Stimulated activated CD4-positive, alpha-beta T cell treated with anti-CD3 and anti-CD28 coated beads, Interleukin-12 subunit alpha, Interleukin-12 subunit beta, amount 100 ng/mL, for 4 hours (primary cell): ENCODE measurements at places on chromosomes 3 and 15.

- no peak for DNase-seq
These were observed 492.6 kb downstream of the SQOR start for GRCh38 chr15:46127361-46127874.

GRCh38 chr15:38068626-38069391 is 134.4 kb downstream of the TMCO5A start:
- no peak for DNase-seq

GRCh38 chr3:181316482-181316881 is 326.9 kb upstream of the DNAJC19 start:
- no peak for DNase-seq

DNA sequence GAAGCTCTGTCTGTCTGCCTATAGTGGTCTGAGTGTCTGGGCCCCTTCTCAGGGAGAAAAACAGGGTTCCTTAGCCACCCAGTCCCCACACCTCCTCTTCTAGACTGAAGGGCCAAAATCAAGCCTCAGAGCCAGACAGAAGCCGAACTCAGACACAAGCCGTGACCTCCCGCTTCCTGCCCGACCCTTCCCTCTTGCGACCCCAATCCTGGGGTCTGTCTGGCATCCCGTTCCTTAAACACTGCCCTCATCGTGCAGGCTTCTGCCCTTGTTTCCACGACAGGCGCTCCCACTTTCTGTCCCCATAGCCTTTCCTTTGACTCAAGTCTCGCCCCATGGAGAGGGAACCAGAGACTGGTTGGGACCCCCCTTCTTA is 32.3 kb downstream of the EPHB3 start:
- no peak for DNase-seq

GRCh38 chr3:5278666-5279065 is 91.2 kb downstream of the EDEM1 start:
- no peak for DNase-seq

GRCh38 chr3:22835041-22835440 is 368.1 kb upstream of the UBE2E2 start:
- no peak for DNase-seq

GRCh38 chr3:13715961-13716360 is 163.9 kb downstream of the WNT7A start:
- no peak for DNase-seq

DNA sequence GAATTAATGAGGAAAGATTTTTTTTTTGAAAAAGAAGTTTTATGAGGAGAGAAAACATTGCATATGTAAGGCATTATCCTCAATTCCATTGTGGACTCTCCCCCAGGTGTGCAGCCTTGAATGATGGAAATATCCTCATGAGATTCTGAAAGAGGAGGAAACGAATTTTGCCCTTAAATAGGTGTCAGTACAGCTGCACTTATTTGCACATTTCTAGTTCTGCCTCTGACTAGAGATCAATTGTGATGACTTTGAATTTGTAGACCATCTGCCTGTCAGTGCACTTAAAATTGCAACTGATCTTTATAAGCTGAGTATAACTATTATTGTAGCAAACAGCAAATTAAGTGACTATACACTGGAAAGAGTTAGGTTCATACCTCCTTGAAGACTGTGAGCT is 141.8 kb downstream of the UBE2E2 start:
- DNase-seq = no peak

DNA sequence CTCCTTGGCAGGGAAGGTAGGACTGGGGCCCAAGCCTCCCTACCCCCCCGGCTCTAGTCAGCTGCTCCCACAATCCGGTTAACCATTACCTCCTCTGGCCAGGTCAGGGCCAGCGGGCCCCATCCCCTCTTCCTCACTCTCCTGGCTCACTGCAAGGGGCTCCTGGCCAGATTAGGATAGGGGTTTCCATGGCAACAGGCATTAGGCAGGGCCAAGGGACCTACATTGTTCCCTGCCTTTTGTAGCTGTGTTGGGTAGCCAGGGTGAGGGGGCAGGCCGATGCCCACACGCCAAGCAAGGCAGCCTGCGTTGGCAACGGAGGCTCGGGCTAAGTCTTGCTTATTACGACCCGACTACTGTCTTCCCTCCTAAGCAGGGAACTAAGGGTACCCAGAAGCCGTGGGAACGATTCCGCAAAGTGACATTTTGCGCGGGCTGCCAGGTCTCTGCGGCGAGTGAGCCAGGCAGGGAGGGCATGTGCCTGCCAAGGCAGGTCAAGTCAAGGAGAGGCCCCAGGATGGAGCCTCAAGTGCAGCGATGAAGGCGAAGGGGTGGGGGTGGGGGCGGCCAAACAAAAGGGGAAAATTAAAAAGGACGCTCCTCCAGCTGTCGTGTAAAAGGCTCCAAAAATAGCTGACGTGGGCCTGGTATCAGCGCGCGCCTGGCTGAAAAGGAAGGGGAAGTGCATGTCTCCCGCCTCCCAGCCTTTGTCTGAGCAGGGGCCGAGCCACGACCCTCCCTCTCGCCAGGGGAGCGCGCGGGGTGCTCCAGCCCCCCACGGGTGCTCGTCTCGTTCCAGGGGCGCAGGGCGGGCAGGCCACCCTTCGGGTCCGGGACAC is 919 bp downstream of the IDH2 start:
- DNase-seq = peak; percentile 30

- no peak for DNase-seq
These were observed 614 bp upstream of the MINDY2 start for GRCh38 chr15:58770519-58770856.
